ENCODE measurements at places on chromosomes 4 and X.

DNA sequence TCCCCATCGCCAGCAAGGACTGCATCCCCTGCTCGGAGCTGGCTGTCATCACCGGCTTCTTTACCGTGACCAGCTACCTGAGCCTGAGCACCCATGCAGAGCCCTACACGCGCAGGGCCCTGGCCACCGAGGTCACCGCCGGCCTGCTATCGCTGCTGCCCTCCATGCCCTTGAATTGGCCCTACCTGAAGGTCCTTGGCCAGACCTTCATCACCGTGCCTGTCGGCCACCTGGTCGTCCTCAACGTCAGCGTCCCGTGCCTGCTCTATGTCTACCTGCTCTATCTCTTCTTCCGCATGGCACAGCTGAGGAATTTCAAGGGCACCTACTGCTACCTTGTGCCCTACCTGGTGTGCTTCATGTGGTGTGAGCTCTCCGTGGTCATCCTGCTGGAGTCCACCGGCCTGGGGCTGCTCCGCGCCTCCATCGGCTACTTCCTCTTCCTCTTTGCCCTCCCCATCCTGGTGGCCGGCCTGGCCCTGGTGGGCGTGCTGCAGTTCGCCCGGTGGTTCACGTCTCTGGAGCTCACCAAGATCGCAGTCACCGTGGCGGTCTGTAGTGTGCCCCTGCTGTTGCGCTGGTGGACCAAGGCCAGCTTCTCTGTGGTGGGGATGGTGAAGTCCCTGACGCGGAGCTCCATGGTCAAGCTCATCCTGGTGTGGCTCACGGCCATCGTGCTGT, 31.5 kb downstream of the WFS1 start:
- DNase-seq: no peak

GRCh38 chr4:184103527-184104264, 114.0 kb downstream of the ENPP6 start:
- DNase-seq: no peak

DNA sequence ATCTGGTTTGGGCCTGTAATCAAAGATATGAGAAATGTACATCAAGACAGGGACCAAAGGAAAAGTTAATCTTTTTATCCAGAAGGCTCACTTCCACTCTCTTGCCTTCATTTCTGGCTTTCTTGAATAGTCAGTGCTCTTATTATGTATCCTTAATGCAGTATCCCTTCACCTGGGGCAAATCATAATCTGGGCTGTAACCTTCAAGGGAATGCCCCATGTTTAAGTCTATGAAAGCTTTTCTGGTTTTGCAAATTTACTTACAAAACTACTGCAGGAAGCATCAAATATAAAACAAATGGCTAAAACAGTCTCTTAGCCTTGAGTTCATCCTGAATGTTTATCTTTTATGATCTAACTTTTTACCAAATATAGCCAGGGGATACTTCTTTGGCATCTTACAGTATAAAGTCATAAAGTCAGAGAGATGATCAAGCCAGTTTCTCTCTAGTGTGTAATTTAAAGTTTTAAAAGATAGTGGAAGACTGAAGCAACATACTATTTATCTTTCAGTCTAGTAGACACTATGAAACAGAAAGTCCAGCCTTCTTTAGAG, 1214.8 kb downstream of the STIM2 start:
- no peak for DNase-seq

GRCh38 chr4:113576947-113577678, 184.4 kb downstream of the CAMK2D start:
- DNase-seq: no peak

GRCh38 chr4:6493658-6494304, 21.4 kb upstream of the PPP2R2C start:
- no peak for DNase-seq

DNA sequence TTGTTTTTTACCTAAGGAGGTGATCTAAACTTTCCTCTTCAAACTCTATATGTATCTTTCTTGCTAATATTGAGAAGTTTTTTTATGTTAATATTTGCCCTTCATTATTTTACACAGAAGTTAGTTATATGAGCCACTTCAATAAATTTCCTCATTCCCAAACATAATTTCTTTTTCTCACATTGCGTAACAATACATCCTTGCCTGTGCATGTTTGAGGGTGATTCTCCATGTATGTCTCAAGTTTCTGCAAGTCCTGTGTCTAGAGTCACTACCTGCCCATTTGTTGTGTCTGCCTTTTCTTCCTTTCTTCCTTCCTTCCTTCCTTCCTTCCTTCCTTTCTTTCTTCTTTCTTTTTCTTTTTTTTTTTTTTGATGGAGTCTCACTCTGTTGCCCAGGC, 2057.9 kb downstream of the PCDH7 start:
- DNase-seq: no peak

GRCh38 chr4:56410247-56411062, 23.2 kb upstream of the AASDH start:
- peak; percentile 89 for DNase-seq

- no peak for DNase-seq
Measured at GRCh38 chr4:13523591-13524503, 20.5 kb downstream of the NKX3-2 start.

DNA sequence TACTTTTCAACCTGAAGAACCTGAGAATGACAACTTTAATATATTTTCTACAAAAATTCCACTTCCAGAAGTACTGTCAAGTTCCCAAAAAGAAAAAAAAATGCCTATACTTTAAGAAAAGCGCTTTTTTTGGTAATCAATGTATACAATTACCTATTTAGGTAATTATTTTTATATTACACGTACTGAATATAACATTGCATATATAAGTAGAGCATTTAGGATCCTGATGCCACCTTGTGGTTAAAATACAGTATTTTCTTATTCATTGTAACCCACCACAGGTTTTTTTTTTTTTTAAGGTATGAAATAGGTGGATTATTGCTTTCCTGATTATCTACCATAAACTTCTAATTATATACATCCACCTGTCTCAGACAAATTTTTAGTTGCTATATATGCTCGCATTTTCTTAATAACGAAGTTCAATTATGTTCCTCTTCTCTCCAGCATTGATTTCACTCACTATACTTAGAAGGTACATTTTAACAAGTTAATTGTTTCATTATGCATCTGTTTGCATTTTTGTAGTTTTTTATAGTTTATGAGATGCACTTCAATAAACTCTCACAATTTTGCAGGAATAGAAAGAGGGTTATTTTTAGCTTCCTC, 5.2 kb downstream of the MAP9 start:
- DNase-seq: peak; percentile 32

DNA sequence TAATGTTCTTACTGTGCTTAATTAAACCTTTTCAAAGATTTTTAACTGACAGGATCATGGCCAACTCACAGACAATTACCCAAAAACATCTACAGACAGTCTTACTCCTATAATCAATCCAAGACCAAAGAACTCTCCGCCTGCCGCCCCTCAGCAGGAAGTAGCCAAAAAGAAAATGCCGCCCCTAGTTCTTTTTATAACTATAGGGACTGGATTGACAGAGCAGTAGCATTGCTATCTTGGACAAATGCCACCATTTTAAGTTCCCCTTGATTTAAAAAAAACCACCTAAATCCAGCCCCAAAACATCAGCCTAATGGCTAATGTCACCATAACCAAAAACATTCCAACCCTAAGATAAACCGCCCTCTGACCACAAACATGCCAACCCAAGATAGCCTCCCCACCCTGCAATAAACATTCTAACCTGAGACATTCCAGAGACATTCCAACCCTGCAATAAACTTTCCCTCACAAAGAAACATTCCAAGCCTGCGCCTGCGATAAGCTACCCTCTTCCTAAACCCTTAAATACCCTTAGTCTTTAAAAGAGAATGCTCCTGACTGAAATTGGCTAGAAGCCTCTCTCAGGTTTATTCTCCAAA, 77.0 kb downstream of the COQ2 start:
- DNase-seq: no peak

- peak; percentile 95 for DNase-seq
Measured at GRCh38 chr4:52983563-52984303, 121.6 kb downstream of the RASL11B start.

GRCh38 chr4:71732066-71732465, 51.8 kb downstream of the GC start:
- no peak for DNase-seq

DNA sequence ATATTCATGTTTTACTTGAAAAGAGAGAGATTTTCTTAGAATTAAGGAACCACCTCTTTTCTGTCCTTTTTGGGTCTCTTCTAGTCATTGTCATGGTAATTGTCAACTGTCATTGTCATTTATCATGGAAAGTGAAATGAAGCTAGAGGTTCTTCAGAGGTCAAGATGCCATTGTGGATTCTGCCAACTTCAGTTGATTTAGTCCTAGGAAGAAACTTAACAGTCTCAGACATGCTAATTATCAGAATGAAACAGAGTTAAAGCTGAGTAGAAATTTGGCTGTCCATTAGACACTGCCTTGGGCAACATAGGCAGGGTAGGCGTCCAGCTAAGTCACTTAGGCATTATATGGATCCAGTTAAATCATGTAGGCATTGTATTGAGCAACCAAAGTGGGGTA, 796.1 kb upstream of the ADGRL3 start:
- no peak for DNase-seq

GRCh38 chr4:109319684-109320083, 17.2 kb upstream of the COL25A1 start:
- no peak for DNase-seq

- no peak for DNase-seq
Measured at GRCh38 chr4:146269228-146269653, 54.9 kb downstream of the REELD1 start.

- DNase-seq: no peak
Measured at GRCh38 chrX:85109235-85109634, 105.6 kb downstream of the APOOL start.

GRCh38 chrX:1591863-1592469, 562 bp downstream of the AKAP17A start:
- no peak for DNase-seq

Measured in Kasumi-1 (cell line).